ENCODE measurements at places on chromosomes 6 and 20.

GRCh38 chr20:44754554-44754953, 8.9 kb downstream of the KCNK15 start:
- no peak for DNase-seq

DNA sequence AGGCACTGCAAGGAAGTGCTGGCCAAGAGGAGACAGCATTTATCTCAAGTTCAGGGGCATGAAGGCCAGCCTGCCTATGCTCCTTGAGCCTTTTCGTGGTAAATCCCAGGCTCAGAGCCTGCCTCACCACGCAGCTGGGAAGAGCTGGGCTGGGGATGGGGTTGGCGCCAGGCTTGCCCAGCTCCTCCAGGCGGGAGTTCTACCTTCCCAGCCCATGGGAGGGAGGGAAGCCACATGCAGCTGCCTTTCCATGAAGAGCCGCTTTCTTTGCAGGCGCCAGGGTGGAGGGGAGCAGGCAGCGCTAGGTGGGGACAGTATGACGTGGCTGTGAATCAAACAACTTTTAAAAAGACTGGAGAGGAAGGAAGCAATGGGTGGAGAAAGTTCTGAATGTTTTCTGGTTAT, 19.5 kb upstream of the SIRT5 start:
- no peak for DNase-seq

DNA sequence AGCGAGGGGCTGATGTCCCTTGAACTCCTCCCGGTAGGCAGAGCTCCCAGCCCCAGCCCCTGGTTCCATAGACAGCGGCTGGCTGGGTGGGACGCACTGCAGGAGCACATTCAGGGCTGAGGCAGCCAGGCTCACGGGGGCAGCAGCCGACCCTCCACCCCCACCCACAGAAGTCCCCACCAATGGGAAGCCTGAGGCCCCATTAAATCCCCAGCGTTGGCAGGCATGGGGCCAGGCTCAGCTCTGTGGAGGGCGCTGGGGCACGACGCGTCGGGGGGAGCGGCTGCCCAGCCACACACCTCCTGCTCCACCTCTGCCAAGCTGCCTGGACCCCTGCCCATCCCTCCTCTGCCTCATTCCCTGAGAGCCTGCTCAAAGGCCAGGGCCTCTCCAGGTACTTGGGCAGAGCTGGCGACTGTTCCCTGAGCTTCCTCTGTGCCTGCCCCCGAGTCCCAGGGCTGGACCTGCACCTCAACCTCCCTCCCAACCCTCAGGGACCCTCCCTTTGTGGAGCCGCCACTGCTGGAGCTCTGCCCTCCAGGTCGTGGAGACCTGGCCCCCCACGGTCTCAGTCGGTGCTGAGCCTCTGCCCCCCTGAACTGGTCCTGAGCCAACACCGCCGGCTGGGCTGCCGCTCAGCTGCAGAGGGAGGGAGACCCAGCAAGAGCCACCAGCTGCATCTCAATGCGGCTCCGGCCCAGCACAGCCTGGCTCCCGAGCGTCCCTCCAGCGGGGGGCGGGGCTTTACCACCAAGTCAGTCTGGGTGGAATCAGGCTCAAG, 9.1 kb downstream of the CHRNA4 start:
- DNase-seq: no peak

DNA sequence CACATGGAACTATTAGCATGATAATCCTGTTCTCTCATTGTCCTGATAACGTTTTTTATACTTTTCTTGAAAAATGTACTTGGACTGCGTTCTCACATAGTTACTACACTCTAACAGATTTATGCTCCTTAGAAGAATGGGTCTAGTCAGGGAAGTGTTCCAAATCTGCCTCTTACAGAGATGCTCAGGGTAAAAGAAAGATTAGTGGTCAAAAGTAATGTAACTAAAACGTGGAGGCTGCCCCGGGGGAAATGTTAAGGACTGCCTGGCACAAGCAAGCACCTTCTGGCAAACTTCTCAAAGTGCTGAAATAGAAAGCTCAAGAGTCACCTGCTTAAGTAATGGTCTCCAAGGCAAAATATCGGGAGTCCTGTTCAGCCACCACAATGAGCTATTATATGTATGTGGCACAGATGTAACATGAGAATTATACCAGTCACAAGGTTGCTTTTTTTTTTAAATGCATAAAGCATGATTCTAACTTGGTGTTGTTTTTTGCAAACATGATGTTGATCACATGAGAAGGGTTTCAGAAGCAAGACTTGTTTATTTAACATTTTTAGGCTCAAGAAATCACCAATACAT, 244.5 kb upstream of the JARID2 start:
- DNase-seq: no peak

DNA sequence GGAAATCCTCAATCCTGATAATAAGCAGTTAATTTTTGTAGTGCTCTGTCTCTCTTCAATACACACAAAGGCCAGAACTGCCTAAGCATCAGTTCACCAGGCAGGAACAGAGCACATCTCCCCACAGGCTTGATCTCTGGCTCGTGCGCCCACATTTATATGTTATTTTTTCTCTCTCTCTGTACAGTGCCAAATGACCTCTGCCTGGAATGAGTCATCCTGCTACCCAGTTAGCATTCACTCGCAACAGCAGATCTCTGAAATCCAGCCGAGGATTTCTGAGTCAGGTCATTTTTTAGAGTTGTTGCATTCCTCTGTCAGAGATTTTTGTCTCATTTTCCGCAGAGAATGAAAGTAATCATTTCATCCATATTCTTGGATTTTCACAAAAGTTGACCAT, 107.1 kb downstream of the COL12A1 start:
- DNase-seq: peak; percentile 96

- no peak for DNase-seq
Observed at GRCh38 chr6:165480916-165481315, 171.5 kb upstream of the C6orf118 start.
